ENCODE measurements at places on chromosomes 2 and 18.

DNA sequence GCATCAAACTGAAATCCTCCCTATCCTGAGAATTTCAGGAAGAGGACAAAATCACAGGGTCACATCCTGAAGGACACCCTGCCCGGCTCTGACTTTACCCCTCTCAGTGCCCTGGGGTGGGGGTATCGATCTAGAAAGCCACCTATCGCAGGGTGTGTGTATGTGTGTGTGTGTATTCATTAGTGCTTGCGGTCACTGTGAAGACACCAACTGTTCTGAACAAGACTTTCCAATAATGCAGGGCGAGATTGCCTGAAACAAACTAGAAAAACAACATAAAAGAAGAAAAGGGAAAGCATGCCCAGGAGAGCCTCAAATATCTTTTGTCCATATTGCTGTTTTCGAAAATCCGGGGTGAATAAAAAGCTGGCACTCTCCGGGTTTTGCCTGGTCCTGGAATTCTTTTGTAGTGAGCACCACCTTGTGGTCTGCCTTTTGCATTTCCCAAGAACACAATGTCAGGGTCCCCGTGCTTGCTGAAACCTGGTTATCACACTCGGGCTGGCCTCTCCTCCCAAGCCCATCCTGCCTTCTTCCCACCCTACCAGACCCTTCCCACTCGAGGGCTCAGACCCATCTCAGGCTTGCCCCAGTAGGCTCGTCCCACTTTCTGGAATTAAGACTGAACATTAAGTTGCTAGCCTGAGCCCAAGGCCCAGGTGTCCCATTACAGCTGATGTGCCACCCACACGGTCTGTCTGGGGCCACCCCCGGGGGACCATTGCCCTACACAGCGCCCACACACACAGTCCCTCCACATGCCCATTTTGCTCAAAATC, 25.0 kb upstream of the COPS8 start:
- DNase-seq = no peak

- no peak for DNase-seq
Measured at GRCh38 chr18:67290421-67290820, 226.1 kb downstream of the DSEL start.

GRCh38 chr2:38215993-38216392, 140.0 kb upstream of the CYP1B1 start:
- DNase-seq = no peak

GRCh38 chr2:25255745-25256487, 85.8 kb downstream of the DNMT3A start:
- DNase-seq = no peak

GRCh38 chr2:14324308-14324707, 308.2 kb upstream of the LRATD1 start:
- DNase-seq = no peak

GRCh38 chr2:29580223-29580622, 341.2 kb downstream of the ALK start:
- DNase-seq = no peak

DNA sequence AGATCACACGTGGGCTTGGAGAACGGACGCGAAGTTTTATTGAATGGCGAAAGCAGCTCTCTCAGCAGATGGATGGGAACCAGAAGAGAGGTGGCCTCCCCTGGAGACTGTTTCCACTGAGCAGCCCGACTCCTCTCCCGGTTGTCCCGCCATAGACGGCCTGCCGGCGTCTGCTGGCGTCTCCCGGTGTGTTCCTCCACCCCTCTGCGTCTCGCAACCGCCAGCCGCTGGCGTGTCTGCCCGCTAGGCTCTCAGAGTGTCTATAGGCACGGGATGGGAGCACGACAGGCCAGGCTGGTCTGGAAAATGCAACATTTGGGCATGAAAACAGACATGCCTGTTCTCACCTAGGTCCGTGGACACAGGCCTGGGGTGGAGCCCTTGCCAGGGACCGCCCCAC, 366.7 kb upstream of the SOX11 start:
- no peak for DNase-seq

DNA sequence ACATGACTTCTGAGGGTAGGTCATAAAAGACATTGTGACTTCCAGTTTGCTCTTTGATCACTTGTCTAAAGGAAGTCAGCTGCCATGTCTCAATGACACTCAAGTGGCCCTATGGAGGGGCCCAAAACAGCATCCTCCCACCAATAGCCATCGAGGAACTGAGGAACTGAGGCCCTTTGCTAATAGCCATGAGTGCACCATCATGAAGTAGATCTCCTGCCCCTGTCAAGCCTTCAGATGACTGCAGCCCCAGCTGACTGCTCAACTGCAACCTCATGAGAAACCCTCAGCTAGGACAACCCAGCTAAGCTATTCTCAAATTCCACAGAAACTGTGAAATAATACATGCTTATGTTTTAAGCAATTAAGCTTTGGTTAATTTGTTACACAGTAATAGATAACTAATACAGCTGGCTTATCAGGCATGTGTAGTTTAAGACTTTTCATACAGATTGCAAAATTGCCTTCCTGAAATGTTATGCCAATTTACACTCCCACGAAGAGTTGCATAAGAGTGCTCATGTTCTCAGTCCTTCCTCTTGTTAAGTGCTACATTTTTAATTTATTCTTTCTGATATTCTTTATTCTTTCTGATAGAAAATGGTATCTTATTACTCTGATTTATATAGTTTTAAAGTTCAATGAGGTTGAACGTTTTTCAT, 105.6 kb upstream of the NDUFV2 start:
- DNase-seq = no peak

DNA sequence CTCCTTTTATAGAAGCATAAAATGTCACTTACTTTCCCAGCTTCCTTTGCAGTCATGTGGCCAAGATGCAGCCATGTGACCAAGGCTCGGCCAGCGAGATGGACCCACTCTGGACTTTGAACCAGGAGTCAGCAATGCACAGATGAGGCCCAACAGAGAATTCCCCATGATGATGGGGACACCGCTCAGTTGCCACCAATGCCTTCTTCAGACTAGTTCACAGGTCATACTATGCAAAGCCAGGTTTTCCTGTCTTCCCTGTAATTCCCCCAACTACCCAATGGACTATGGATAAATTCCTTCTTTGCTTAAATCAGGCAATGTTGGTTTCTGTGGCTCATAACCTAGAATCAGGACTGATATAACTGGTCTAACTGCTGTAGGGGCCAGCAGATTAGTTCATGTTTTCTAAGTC, 22.5 kb upstream of the REL start:
- no peak for DNase-seq

DNA sequence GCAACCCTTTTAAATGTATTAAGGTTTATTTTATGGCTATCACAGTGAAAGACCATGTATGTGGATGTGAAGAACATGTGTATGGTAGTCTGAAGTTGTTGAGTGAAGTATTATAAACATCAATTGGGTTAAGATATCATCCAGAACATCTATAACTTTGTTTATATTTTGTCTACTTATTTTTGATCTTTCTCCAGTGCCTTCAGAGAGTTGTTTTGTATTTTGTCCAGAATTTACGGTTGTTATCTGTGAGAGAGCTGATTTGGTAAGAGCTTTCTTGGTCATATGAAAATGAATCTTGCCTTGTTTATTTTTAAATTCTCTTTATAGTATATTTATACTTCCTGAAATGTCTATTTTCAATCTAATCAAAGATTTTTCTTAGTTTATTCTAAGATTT, 573.7 kb upstream of the POU3F3 start:
- no peak for DNase-seq

- DNase-seq = no peak
Measured at GRCh38 chr2:50355891-50356290, 676.0 kb downstream of the NRXN1 start.

GRCh38 chr18:12239431-12239830, 14.7 kb upstream of the CIDEA start:
- no peak for DNase-seq

- no peak for DNase-seq
Measured at GRCh38 chr2:71643674-71644357, 190.5 kb downstream of the DYSF start.

GRCh38 chr2:139165601-139166000, 385.4 kb upstream of the NXPH2 start:
- DNase-seq = no peak

GRCh38 chr2:68274022-68274421, 21.7 kb upstream of the PPP3R1 start:
- DNase-seq = no peak

DNA sequence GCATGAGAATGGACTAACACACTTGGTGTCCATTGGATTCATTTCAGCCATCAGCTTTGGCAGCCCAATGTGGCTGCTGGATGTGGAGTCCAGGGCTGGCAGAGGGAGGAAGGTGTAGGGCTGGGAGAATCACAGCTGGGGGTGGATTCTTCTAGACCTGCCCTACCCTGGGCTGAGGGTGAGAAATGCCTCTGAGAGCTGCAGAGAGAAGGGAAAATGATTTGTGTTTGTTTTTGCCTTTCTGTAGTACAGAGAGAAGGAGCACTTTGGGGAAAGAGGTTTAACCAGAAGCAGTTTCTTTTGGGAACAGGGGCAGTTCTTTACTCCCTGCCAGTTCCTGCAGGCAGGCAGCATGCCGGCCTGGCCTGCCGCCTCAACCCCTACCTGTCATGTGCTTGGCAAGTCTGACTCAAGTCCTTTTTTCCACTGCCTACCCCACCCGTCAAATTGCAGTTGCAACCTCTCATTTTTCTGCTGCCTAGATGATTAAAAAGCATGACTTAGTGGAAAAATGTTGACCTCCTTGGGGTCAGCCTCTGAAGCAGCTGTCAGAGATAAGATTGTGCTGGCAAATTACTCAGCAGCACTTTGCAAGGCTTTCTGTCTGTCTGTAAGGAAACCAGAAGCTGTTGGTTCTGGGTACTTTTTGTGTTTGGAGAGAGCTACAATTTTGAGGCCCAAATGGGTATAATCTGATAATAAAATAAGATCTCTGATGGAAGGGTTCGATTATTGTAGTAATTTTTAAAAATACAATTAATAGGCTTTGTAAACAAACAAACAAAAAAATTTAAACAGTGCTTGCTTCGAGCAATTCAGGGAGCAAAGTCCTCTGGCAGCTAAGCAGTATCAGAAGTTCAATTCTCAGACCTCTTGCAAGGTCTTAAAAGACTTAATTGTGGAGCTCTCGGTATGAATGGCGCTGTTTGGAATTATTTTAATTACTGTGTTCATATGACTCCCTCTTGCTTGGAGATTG, 21.7 kb downstream of the LBH start:
- DNase-seq = no peak

DNA sequence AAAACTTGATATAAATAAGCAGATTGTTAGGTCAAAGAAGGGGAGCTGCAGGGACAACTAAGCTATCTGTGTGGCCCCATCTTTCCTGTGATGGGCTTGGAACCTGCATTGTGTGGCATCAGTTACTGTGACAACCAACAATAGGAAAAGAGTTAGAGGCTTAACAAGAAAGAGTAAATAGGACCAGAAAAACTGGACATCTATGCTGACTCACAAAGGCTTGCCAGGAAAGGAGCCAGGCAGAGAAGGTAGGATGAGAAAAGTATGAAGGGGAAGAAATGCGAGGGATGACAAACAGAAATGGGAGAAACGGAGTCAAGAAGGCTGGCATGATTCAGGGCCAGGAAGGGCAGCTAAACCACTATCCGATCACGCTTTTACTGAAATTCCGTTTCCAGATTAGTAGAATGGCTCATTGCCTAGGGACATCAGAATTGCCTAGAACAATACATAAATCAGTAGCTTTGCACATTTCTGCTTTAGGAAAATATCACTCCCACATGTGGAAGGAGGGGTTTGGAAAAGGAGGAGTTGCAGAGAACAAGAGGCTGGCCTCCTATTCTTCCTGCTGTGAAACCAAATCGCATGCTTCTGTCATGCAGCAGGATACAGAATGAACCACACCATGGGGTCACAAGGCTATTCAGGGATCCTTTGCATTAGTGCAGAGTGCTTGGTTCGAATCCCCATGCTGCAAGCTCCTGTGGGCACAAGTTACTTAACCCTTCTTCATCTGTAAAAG, 7.3 kb downstream of the PLA2R1 start:
- no peak for DNase-seq

DNA sequence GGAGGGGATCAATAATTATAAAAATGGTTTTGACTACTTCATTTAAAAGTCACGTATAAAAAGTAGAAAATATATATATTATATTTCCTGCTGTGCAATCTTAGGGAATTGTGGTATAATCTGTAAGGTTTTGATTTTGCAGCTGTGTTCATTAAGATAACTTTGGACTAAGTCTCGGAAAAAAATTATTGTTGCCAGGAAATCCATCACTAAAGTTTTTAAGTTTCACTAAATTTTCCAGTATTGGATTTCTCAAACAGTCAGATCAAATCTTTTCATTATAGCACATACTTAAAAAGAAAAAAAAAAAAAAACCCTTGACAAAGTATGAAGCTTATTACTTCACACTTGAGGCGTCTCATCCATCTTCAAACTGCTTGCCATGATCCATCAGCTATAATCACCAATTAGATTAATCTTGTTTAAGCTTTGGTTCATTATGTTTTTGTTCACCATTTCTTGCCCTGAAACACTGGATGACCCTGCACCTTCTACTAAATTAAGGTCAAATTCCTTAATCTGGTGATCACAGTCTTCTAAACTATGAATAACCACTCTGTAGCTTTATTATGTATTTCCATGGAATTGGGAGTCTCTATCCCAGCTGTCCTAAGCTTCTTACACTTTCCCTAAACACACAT, 326.6 kb upstream of the COL3A1 start:
- no peak for DNase-seq

- DNase-seq = no peak
Measured at GRCh38 chr2:191942090-191942738, 95.3 kb upstream of the CAVIN2 start.

DNA sequence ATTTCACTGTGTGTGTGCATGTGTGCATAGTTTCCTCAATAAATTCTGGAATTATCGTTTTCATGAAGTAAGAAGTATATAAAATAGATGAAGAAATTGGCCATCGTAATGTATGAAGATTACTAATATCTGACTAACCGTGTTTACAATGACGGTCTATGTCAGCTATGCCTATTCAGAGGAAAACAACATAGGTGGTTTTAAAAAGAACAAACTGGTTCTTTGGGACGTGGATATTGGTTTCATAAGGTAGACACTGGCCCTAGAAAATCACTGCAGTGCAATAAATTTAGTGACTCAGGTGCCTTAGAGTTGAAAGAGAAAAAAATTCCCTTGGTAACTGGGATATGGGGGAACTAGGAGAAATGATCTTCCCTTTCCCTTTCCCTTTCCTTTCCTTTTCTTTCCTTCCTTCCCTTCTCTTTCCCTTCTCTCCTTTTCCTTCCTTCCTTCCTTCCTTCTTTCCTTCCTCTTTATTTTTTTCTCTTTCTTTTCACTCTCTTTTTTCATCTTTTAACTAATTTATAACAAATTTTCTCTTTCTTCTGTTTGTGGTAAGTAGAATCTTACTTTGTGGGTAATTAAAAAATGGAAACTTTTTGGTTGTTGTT, 36.4 kb downstream of the MAP2 start:
- no peak for DNase-seq

GRCh38 chr2:20526160-20526559, 79.3 kb downstream of the RHOB start:
- DNase-seq = no peak

DNA sequence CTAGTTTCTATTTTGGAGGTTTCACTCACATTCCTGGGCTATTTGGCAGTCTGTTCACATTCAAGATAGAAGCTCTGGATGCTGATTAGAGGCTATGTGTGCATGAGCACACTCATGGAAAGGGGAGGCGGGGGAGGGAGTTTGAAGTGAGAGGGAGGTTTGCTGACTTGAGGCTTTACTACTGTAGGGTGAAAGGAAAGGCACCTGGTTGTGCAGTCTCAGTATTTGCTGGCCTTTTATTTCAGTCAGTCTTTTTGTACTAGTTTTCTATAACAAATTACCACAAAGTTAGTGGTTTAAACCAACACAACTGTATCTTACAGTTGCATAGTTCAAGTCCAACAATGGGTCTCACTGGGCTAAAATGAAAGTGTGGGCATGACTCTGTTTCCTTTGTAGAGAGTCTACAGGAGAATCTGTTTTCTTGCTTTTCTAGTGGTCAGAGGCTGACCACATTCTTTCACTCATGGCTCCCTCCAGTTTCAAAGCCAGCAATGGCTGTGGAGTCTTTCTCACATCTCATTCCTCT, 47.7 kb upstream of the NR4A2 start:
- no peak for DNase-seq

Data from naive B cell (primary cell).